ENCODE measurements at places on chromosomes 3 and 15.

GRCh38 chr15:67968966-67969365 is 85.1 kb upstream of the PIAS1 start:
- DNase-seq = no peak

GRCh38 chr15:57445872-57446271 is 69.6 kb downstream of the CGNL1 start:
- no peak for DNase-seq

- no peak for DNase-seq
Measured at GRCh38 chr3:68403741-68404140, 528.6 kb downstream of the TAFA4 start.

DNA sequence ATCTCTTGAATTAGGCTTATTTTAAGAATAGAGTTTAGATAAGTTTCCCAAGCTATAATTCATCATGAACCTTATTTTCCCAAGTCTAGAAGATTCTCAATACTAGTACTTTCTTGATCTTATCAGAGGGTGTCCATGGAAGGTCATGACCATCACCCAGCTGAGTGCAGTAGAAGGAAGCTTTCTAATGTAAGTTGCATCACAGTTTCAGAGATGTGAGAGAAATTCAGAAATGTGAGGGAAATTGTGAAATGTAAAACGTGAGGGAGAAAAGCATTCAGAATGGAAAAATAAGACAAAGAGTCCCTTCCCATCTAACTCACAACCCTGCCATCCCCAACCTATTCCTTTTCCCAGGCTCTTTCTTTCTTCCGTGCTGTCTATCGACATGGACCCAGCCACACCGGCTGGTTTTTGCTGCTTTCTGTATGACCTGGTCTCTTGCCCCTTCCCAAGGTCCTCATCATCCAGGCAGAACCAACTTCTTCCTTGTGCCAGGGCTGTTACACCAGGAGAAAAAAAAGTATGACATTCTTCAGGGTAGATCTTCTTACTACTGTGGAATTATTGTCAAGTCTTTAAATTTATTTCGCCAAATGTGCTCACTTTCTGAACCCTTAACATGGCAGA is 6.7 kb downstream of the CAPN3 start:
- no peak for DNase-seq

- no peak for DNase-seq
Measured at GRCh38 chr3:148924562-148924961, 59.5 kb downstream of the CPA3 start.

GRCh38 chr15:37372064-37372463 is 271.7 kb upstream of the MEIS2 start:
- no peak for DNase-seq

- no peak for DNase-seq
Measured at GRCh38 chr3:57820479-57820878, 64.4 kb downstream of the SLMAP start.

DNA sequence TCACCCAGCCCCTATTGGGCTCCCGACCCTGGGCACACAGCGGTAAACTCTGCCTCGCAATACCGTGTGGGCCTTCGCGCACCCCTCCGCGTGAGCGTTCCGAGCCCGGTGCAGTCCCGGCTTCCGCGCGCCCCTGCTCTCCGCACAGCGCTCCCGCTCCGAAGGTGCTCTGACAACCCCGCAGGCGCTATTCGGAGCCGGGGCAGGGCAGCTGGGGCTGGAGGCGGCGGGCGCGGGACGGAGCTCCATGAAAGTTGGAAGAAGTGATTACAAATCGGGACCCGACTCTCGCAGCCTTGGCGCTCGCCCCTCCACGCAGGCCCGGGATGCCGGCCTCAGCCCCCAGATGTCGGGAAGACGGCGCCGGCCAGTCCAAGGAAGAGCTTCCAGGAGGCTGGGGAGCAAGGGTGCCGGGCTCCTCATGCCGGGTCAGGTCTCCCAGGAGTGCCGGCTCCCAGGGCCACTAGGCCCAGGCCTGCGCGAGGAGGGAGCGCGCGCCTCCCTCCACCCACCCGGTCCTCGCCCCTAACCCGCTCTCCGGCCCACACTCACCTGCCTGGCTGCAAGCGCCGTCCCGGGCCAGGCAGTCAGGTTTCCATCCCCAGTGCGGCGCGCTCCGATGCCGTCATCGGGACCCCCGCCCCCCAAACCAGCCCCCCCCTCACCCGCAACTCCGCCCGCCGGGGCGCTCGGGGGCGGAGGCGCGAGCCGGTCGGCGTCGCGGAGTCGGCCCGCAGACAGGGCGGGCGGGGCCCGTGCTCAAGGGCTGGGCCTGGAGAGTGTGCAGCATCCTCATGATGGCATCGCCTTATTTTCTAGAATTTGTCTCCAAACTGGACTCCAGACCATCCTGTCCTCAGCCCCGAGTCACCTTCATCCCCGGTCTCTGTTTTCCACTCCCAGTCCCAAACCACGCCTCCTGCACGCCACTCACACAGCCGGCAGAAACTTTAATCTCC is at the start of gene KIF7:
TSS of gene KIF7 (minus strand) at position 621 of the 959 bp plus-strand sequence. CDS start 2,537 bp downstream, outside the sequence.
- no peak for DNase-seq

DNA sequence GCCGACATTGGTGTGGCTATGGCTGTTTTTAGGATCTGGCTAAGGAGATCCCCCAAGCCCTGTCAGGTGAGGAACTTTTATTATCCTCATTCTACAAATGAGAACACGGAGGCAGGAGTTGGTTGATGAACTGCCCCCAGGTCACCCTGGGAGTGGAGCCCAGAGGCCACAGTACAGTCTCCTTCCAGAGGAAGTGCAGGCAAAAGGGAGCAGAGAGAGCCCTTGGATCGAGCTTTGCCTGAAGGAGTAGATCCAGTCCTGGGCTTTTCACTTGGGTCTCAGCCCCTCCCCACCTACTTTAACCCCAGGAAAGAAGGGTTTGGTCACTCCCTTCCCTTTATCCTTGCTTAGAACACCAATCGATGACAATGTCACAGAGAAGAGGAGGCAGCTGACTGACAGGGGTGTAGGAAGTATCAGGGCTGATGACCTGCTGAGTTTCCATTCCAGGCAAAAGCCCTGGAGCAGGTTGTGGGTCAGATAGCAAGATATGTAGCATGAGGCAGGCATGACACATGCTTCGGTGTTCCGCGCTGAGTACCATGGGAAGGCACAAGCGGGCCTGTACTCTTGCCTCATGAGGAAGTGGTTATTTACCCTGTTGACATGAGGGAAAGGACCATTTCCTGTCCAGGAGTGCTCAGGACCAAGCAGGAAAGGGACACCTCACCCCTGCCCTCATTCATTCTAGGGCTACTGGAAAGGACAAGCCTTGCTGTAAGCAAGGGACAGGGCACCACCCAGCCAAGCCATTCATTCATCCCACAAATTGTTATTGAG is 5.8 kb upstream of the PLA2G4D start:
- no peak for DNase-seq

DNA sequence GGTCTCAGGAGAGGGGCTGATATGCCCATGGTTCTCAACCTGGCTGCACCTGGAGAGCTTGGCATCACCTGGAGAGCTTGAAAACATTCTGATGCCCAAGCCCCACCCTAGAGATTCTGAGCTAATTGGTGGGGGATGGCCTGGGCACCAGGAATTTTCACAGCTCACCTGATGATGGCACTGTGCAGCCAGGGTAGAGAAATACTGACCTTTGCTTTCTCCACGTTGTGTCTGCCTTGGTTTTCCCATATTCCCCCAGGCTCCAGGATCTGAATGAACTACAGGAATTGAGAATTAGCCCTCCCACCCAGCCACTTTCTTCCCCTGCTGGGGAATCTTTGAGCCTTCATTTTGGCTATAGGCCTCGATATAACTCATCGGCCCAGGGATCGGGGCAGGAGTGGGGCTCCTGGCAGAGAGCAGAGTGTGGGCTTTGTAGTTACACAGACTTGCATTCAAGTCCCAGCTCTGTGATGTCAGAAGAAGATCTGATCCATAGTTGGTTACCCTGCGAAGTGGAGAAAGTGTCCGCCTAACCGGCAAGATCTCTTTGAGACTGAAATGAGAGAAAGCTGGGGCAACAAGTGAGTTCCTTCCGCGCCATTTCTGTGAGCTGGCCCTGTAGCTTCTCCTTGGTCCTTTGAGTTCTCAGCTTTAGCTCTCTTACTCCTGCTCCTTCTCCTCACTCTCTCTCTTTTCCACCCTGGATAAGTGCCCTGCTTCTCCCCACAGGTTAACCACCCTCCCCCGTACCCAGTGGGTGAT is 33.1 kb upstream of the UBE2Q2 start:
- peak; percentile 9 for DNase-seq

DNA sequence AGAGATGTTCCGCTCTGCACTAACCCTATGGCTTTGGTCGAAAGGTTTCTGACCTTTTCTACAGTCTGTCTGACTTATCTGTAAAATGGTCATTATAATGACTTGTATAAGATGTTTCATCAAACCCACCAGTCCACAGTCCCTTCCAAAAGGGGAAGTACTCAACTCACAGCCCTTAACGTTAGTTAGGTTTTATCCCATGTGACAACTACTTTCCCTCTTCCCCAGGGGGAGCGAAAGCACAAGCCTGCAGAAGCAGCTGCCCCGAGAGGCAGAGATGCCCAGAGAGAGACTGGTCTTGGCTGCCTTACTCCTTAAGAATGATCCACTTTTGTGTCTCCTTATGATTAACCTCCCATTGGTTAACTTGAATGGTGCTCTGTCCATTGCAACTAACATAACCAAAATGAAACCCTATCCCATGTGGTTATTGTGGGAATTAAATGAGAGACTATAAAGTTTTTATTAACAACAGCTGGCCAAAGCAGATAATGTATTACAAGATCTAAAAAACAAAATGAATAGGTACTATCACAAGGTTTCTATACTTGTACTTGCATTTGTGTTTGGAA is 6.4 kb downstream of the ASTE1 start:
- DNase-seq = no peak

DNA sequence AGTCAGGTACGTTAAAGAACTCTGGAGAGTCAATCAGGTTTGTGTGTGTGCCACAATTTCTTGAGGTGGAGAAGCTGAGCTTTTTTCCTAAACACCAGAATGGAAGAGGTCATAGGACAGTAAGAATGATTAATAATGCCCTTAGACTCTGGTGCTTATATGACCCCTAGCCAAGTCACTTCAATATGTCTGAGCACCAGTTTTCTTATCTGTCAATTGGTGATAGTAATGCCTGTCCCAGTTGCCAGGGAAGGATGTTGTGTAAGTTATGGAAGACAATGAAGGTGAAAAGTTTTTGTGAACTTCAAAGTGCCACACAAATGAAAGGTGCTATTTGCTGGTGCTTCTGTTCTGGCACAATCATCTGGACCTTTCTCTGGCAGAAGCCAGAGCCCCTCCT is 22.2 kb upstream of the DLG1 start:
- DNase-seq = no peak

DNA sequence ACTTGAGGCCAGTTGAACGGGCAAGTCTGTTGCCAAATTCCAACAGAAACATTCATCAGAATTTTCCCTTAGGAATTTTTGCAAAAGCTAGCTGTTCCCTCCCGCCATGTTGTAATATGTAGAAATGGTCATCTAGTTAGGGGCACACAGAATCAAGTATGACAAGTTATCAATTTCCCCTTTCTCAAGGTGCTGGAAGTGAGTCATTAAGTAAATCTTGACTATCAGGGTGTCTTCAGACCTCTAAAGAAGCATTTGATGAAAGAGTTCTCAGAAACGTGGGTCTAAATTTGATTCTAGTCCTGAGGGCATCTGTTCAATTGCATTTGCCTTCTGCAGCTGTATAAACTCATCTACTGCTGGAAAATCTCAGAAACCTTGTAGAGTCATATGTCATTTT is 123.4 kb upstream of the FRMD4B start:
- no peak for DNase-seq

DNA sequence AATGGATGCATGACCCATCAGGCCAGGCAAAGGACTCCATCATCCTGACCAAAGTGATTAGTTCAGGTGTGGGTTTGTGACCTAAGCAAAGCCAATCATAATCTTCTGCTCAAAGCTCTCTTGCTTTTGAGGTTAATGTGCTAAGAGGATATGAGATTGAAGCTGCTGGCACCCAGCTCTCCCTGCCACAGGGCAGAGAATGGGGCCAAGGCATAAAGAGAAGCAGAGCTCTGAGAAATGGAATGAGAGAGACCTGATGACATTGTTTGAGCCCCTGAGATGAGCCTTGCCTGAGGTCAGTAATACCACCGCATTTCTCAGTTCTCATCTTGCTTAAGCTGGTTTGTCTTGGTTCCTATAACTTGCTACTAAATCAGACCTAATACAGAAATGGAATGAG is 6.4 kb upstream of the PARP6 start:
- no peak for DNase-seq

DNA sequence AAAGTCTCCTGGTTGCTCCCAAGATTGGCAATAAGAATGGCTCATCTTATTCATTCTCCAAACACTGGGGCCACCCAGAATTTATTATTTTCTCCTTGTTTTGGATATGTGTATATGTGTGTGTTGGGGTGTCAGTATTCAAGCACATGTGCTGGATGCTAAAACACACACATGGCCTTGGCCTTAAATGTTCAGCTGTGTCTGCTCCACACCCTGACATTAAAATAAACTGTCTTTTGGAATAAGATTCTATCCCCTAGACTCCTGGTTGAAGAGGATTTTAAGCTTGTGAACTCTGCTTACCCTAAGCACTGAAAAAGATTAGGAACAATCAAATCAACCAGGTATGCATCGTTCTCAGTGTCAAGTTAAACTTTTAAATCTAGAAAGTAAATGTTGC is 382.9 kb upstream of the MCTP2 start:
- DNase-seq = no peak

- no peak for DNase-seq
Measured at GRCh38 chr3:182007441-182007840, 295.7 kb downstream of the SOX2 start.

- DNase-seq = no peak
Measured at GRCh38 chr3:54511766-54512365, 389.5 kb downstream of the CACNA2D3 start.

DNA sequence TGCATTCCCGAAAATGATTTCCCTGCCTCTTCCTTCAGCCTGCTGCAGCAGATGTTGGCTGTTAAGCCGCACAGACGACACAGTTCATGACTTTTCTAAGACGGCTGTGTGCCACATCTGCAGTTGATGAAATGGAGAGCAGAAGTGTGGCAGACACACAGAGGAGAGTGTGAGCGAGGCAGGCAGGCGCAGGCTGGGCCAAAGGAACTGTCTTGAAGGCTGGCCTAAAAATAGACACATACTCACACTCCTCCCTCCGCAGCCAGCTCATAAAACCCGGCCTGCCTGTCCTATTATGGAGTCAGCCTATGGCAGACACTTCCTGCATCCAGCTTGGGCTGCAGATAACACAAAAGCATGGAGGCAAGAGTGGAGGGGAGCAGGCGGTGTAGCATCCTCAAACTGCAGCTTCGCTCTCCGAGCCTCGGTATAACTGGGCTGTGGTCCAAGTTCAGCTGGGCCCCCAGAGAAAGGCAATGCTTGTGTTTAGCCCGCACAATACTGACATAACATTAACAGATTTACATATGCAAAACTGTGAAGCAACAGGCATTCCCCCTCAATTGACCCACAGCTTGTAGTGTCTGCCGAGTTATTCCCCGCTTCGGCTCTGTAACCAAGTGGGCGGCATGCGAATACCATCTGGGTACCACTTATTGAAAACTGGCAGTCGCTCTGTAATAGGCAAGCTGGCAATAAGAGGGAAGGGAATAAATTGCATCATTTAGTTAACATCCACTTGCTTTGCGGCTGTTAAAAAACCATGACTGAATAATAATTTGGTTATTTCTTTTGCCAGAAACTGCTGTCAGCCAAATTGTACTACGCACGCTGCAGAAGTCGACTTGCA is 40.8 kb downstream of the FOXP1 start:
- DNase-seq = no peak

GRCh38 chr15:58410353-58410752 is 21.4 kb upstream of the LIPC start:
- DNase-seq = peak; percentile 10

GRCh38 chr3:77539014-77539413 is 499.1 kb downstream of the ROBO2 start:
- DNase-seq = no peak

GRCh38 chr3:50163572-50164455 is 8.7 kb downstream of the SEMA3F start:
- no peak for DNase-seq

- no peak for DNase-seq
Measured at GRCh38 chr15:58396181-58396580, 35.6 kb upstream of the LIPC start.

Measured in activated naive CD4-positive, alpha-beta T cell treated with Interleukin-2 at 50 U/mL for 16 hours (primary cell).